HEK293T (cell line): ENCODE measurements at places on chromosomes 5 and 9.

GRCh38 chr9:68981789-68982188 is 32.1 kb downstream of the PRKACG start:
- DNase-seq: peak; percentile 15

GRCh38 chr5:98581112-98581997 is 192.1 kb upstream of the RGMB start:
- DNase-seq: no peak

- no peak for DNase-seq
Measured at GRCh38 chr5:95572016-95572415, 17.1 kb downstream of the ARSK start.

DNA sequence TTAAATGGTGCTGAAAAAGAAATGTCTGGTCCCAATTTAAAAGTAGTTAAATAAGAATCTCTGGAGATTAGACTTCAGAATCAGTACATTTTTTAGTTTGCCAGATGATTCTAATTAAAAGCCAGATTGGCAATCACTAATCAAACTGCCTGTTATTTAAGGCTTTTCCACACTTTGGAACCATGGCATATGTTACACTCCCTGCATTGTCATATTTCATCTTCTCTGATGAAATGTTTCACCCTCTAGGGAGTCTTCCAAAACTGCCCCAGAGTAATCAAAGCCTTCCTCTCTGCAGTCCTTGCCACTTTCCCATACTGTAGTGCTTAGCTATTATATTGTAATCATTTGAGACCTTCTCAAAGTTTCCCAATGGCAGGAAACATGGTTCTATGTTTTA is 17.5 kb upstream of the OR13C9 start:
- DNase-seq: no peak

DNA sequence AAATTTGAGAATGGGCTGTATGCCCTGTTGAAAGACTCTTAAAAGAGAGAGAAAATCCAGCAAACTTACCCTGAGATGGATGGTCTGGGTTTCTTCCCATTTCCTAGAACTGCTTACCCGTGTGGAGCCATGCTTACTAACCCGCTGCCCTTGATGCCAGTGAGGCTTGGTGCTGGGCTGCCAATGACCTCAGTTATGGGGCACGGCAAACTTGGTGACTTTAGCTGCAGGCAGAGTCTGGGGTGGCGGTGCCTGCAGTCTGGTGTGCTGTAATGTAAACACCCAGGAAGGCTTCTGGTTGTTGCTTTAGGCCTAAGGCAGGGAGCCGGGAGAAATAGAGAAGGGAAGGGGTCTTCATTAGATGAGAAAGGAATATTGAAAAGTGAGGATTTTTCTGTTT is 7.3 kb upstream of the TENT4A start:
- DNase-seq: no peak

DNA sequence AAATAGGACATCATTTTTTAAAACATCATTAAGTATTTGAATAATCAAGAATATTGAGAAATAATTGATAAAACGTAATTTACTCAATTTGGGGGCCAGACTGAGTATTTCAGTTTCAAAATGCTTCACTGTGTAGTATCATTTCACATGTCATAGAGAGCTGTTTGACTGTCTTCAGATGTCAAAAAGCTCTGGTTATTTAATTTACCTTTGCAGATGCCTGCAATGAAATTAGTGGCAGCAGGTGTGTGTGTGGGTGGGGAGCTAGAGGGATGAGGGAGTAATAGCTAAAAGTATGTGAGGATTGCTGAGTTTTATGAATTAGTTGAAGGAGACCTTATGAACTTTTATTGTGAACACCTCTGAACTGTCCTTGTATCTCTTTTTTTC is 567.2 kb upstream of the MEF2C start:
- no peak for DNase-seq

GRCh38 chr5:137490591-137490990 is 8.5 kb downstream of the SPOCK1 start:
- no peak for DNase-seq

DNA sequence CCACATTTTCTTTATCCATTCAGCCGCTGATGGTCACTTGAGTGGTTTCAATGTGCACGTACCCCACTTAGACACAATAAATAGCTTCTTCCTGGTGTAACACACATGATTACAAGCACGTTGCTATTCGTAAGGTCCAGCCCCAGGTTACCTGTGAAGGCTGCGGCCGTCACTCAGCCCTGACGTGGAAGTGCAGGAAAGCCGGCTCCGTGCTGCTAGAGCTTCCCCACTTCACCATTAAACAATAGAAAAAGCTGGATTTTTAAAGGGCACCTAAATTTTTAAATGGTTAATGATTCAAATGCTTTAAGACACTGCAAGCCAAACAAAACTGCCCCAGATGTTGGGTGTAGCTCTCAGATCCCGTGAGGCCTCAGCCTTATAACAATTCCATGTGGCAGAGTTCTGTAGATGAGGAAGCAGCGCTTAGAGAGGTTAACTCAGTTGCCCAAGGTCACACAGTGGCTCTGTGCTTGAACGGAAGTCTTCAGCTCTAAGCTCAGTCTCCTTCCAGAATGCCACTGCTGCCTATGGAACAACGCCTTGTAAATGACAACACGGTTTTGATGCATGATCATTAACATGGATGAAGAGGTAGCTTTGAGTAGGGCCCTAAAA is 125.7 kb downstream of the COL23A1 start:
- DNase-seq: no peak
